ENCODE measurements at places on chromosomes 2 and 18. TPM values are rescaled to one million over a fixed set of nuclear protein-coding genes. Genes with fewer than 3 reads are reported as not detected.

GRCh38 chr2:59724746-59725145, 828.7 kb downstream of the BCL11A start:
- DNase-seq, result no peak

DNA sequence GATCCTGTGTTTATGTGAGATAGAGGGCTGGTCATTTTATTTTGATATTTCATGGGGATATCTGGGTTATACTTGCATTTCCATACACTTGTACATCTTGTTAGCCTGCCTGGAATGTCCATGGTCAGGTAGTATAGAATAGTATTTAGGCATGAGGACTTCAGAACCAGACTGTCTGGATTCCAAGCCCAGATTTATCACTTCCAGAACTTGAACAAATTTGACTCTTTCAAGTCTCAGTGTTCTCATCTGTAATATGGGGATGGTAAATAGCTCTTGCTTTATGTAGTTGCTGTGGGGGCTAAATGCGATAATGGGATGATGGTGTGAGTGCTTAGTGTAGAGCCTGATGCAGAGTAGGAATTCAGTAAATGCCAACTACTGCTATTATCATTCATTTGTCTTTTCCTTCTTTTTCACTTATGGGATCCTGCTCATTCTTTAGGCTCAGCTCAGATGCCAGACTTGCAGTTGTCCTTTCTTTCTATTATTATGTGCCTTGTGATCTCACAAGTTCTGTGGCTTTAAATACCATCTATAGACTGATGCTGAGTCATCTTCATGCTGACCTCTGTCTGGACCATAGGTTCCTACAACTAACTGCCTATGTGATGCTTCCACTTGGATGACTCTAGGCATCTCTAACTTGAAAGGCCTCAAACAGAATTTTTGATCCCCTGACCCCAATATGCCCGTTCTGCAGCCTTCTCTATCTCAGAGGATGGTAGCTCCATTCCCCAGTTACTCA, 67.4 kb downstream of the POLE4 start:
- no peak for DNase-seq

DNA sequence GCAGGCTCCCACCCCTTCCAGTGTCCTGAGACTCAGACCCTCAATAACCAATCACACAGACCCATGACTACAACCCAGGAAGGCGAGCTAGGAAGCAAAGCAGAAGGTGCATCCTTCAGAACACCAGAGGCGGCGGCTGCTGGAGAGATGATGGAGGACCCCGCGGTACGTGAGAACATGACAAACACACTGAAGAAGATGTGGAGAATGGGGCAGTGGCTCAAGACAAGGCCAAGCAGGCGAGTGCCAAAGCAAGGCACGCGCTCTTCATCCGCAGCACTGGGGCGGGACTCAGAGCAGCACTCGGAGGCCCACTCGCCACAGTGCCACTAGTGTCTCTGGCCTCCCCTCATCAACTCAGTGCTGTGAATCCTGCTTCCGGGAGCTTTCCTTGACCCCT, 13.7 kb downstream of the ERFE start:
- no peak for DNase-seq

DNA sequence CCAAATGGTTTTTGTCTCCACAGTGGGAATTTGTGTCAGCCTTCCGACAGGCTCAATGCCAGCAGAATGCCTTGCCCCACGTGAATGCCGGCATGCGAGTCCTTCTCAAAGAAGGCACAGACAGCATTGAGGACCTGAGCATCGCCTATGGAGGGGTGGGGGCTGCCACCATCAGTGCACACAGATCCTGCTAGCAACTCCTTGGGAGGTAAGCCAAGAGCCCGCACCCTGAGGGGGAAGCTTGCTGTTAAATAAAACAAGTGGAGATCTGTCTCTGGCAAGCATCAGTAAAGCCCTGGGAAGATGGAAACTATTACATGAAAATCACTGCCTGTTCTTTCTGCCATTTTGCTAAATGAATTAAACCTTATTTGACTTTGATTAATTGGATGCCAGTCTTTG, 67.5 kb upstream of the BZW1 start:
- no peak for DNase-seq

- DNase-seq, result no peak
These were observed 27.7 kb downstream of the ELP2 start for GRCh38 chr18:36157441-36157840.

GRCh38 chr2:39435234-39435633, 1.9 kb downstream of the MAP4K3 start:
- no peak for DNase-seq

SERPINB4 gene
- not detected for total RNA-seq
